Muscle of leg (tissue), 16 donors: ENCODE measurements at places on chromosomes 1 and 21.
A peak's percentile ranks its signal among the peaks of the same experiment; 100 is the strongest.

DNA sequence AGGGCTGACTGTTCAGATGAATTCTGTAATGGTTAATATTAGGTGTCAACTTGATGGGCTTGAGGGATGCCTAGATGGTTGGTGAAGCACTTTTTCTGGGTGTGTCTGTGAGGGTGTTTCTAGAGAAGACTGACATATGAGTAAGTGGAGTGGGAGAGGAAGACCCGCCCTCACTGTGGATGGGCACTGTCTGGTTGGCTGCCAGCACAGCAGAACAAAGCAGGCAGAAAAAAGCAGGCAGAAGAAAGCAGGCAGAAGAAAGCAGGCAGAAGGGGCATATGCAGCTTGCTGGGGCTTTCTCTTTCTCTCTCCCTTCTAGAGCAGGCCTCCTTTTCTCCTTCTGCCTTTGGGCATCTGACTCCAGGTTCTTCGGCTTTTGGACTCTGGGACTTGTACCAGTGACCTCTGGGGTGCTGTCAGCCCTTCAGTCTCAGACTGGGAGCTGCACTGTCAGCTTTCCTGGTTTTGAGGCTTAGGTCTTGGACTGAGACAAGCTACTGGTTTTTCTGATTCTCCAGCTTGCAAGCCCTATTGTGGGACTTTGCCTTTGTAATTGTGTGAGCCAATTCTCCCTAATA lies 42.9 kb upstream of the CD2 start:
- DNase-seq = peak; percentile 36

GRCh38 chr1:115413208-115413607 lies 75.2 kb upstream of the NGF start:
- no peak for DNase-seq

DNA sequence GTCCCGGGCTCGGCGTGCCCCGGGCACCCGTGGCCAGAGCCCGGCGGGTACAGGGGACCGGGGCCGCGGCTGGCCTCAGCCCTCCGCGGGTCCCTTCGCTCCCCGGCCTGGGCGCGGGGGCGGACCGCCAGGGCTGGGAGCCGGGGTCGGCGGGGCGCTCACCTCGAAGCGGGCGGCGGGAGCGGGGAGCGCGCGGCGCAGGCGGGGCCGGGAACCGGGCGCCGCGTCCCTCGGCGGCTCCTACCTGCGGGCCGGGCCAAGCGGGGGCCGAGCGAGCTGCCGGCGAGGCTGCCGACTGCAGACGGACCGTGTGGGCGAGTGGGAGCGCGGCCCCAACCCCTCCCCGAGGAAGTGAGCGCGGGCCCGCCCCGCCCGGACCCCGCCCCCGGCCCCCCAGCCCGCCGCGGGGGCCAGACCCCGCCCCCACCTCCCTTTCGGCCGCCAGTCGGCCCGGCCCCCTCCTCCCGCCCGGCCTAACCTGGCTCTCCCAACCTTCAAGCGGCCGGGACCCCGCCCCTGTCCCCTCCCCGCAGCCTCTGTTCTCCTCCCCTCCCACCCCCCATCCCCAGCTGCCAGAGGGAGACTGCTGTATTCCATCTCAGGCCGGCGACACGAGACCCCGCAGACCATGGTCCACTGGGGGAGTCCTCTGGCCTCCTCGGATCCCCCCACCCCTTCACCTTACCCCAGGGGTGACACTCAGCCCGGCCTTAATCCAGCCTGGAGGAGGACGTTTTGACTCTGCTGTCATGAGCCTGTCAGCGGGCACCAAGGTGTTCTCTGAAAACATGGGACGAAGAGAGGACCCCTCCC lies at the start of gene FHL3:
FHL3 (minus strand) TSS at position 320 of the 813 bp plus-strand sequence. CDS start 6,102 bp downstream, outside the sequence.
- DNase-seq = peak; percentile 91

DNA sequence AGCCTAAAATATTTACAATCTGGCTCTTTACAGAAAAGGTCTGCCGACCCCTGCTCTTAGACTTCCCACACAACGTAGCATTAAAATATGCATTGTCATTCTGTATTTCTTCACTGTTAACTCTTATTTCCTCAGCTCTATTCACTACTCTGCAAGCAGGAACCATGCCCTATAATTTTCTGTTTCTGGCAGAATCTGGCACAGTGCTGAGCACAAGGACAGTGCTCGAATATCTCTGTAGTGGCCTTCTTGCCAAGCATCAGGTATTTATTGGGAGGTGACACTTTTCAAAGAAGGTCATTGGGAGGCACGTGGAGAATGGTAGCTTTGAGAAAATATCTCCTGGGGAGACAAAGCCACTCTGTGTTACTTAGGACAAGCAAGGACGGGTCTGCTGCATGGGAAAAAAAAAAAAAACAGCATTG lies 77.9 kb downstream of the PSMG1 start:
- no peak for DNase-seq

- no peak for DNase-seq
Observed at GRCh38 chr21:46664316-46664995, 29.0 kb downstream of the PRMT2 start.

GRCh38 chr1:48681476-48682305 lies 95.0 kb downstream of the BEND5 start:
- DNase-seq = peak; percentile 6

DNA sequence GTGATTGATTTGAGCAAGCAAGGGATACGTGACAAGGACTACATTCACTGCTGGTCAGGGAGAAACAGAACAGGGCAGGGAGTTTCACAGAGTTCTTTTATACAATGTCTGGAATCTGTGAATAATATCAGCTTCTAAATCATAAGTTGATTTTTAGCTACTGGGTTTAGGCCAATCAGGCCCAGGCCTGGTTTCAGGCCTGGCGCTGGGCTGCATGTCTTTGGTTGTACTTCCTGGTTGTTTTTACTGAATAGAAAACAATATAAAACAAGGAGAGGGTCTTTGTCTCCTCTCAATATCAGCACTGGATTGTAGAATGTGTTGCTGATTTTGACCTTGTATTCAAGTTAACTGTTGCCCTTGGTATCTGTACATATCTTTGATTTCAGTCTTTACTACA lies 865 bp upstream of the AMY2A start:
- no peak for DNase-seq

DNA sequence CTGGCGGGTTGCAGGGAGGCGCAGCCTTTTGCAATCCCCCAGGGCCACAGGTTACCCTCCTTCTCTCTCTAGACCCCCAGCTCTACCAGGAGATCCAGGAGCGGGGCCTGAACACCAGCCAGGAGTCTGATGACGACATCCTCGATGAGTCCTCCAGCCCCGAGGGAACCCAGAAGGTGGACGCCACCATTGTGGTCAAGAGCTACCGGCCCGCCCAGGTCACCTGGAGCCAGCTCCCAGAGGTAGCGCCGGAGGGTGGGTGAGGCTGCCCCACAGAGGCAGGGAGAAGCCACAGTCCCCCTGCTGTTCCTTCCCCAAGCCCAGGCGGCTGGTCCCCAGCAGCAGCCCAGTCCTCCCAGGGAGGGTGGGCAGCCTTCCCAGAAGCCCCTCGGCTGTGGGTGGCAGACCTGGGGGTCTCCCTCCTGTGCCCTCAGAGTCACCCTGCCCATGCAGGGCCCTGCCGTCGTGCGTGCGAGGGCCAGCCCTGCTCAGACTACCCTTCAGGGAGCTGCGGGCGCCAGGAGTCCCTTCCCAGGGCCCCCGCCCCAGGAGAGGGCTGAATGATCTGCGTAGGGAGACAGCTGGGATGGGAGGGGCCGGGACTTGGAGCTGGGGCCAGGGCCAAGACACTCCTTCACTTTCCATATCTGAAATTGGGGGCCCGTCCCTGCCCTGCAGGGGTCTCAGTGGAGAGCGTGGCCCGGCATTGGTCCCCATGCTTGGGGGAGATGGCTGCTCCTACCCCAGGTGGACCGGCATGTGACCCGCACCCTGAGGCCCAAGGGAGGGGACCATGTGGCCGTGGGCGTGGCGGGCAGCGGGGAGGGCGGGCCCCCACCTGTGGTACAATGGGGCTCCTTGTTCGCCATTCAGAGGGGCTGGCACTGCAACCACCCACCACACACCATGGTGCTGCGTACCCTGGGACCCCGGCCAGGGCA lies 12.9 kb downstream of the ARHGEF16 start:
- no peak for DNase-seq

GRCh38 chr1:172360511-172360910 lies 60.0 kb upstream of the C1orf105 start:
- no peak for DNase-seq

DNA sequence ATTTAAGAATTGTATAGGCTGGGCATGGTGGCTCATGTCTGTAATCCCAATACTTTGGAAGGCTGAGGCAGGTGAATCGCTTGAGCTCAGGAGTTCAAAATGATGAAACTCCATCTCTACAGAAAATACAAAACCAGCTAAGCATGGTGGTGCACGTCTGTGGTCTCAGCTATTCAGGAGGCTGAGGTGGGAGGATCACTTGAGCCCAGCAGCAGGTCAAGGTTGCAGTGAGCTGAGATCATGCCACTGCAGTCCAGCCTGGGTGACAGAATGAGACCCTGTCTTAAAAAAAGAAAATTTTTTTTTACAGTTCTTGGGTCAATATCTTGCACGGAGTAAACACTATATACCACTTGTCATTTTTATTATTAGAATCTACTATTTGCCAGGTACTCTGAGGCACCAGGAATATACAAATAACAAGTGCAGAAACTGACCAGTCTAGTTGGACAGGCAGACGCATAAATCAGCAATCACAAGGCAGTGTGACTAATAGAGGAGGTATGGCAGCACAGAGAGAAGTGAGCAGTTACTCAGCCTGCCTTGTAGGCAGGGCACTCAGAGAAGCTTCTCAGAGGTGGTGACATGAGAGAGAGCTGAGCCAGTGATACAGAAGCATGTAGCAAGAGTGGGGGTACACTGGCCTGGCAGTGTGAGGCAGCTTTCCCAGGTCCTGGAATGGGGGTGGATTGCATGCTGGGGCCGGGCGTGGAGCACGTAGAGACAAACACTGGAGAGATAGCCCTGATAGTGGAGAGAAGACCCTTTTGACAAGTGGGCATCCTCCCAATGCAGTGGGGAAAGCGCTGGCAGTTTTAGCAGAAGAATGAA lies 8.0 kb downstream of the PHLDA3 start:
- DNase-seq = no peak

- DNase-seq = no peak
Observed at GRCh38 chr1:174286042-174286441, 126.7 kb downstream of the RABGAP1L start.

DNA sequence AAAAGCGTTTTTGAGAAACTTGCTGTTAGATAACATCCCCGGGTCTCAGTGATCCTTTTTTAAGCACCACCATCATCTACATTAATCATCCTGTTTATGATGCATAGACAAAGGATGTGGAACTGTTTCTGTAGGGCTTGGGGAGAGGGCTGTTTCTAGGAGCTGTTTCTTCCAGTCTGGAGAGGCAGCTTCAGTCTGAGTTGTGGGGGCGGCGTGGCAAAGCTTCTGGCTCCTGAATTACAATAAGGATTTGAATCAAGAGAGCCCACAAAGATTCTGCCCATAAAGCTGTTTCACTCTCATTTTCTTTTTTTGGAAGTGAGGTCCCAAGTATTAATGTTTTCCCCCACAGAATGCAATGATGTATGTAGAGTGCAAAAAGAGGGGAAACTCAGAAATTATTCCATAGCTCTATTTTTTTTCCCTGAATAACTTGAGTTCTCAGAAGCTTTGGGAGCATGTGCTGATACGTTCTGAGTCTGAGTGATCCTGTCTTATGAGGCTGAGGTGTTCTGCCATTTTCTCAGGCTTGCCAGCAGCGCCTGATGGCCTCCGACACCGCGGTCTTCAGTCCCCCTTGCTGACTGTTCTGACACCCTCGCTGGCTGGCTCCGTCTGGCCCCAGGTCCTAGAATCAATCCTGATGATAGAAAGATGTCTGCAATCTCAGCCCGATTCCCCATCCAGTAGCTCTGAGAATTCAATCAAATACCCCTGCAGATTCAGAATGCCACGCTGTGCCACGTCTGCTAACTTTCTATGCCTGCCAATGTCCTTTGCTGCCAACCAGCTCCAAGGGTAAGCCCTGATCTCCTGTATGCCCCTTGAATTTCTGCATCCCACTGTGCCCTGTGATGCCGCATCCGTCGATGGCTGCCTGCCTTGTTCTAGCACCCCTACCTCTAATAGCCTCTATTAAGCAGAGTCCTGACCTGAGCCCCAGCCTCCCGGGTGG lies 92.4 kb upstream of the AKT3 start:
- DNase-seq = no peak

DNA sequence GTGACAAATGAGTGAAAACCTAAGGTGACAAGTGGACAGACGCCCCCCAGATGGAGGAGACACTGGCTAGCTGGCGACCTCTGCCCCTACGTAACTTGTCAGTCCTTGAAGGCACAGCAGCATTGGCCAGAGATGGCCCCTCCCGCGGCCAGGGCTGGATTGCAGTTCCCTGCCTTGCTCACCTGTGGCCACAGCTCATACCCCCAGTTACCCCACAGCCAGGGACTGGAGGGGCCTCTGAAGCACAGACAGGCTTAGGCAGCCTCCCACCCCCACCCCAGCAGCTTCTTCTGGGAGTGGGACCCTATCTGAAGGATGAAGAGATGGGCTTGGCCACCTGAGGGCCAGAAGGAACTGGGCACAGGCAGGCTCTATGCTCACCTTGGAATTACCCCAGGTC lies 3.7 kb downstream of the HES3 start:
- no peak for DNase-seq

DNA sequence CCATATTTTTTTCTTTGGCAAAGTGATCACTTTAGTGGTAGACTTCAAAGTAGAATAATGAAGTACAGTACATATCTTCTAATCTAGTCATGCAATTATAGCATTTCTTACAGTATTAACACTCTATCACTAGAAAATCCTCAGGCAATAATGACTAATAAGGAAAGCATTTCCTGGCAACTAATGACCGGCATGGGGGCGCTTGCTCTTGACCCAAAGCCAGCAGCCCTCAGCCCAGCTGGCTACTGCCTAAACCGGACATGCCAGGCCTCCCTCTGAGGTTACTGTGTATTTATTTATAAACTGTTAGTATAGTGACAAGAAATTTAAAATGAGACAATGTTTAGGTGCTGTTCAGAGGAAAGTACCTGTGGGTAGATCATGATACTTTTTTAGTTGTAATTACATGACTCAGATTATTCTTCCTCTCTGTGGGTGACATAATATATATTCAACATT lies 633.8 kb downstream of the PTPRC start:
- peak; percentile 73 for DNase-seq

GRCh38 chr1:182600036-182600713 lies 4.0 kb downstream of the RGS16 start:
- no peak for DNase-seq

GRCh38 chr1:167122121-167122480 lies 28.2 kb downstream of the STYXL2 start:
- DNase-seq = no peak
